Endothelial cell (in vitro differentiated cells): ENCODE measurements at places on chromosomes 5 and 9.
A peak's percentile ranks its signal among the peaks of the same experiment; 100 is the strongest.

- DNase-seq: no peak
Measured at GRCh38 chr9:134007150-134007549, 15.0 kb upstream of the VAV2 start.

DNA sequence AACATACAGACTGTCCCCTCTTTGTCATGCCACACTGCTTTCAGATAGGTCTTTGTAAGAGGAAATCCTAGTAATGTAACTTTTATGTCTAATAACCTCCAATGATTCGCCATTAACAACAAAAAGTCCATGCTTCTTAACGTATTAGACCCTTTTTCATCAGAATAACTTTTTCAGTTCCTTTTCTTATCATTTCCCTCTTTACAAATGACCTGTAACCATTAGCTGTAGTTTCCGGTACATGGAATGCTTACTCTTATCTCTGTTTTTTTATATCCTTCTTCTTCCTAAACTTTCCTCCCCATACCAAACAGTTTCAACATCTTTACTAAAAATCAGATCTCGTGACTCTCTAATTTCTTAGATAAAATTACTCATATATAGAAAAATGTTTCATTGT, 268.9 kb upstream of the TYRP1 start:
- no peak for DNase-seq

DNA sequence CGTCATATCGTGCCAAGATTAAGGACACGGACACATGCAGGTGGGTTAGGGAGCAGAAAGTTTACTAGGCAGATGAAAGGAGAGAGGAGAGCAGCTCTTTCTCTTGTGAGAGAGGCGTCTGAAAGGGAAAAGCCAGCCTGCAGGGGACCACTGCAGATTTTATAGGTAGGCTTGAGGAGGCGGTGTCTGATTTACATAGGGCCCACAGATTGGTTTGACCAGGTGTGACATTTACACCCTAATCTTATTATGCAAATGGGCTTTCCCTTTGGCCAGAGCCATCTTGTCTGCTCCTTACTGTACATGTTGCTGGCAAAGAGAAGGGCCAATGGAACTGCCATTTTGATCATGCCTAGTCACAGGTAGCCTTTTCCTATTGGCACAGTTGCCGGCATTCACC, 137.2 kb upstream of the TAF11L2 start:
- no peak for DNase-seq

- no peak for DNase-seq
Measured at GRCh38 chr5:6936031-6936430, 222.8 kb downstream of the TENT4A start.

DNA sequence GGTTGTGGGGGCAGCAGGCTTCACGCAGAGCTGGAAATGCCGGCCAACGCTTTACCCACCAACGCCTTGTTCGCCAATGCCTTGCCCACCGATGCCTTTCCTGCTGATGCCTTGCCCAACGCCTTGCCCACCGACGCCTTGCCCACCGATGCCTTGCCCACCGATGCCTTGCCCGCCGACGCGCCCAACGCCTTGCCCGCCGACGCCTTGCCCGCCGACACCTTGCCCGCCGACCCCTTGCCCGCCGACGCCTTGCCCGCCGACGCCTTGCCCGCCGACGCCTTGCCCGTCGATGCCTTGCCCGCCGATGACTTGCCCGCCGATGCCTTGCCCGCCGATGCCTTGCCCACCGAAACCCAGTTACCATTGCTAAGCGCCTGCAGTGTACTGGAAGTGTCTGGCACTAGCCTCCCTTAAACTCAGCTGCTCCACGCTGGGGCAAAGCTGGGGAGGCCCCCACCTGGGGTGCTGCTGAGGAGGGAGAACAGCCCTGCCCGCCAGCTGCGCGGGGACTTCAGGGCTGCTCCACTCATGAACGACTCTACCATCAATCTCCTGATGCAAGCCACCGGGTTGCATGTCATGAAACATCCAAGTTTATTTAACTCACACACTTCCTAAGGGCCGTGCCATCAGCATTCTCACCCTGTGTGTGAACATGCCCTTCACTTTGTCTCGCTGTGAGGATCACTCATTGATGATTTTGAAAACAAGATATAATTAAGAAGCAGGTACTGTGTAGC, 1.8 kb downstream of the SLC6A18 start:
- DNase-seq: no peak

- no peak for DNase-seq
Measured at GRCh38 chr5:155870636-155871035, 456.3 kb upstream of the SGCD start.

DNA sequence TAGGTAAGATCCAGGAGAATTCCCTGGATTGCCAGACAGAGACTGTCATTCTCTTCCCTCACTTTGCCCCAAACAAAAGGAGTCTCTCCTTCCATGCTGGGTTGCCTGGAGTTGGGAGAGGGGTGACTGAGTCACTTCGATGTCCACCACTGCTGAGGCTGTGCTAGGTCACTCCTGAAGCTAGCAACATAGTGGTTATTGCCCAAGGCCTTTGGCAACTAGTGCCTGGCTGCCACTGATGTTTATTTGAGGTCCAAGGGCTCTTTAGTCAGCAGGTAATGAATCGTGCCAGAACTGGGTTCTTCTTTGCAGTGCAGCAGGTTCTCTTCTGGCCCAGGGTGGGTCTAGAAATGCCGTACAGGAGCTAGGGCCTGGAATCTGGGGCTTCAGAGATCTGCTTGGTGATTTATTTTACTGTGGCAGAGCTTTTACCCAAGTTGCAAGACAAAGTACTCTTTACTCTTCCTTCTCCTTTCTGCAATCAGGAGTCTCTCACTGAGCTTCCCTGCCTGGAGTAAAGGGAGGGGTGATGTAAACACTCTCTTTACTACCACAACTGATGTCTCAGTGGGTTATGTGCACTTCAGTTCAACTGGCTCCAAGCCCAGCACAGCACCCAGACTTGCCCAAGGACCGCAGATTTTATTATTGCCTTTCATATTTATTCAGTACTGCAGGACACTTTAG, 155.7 kb upstream of the SH3GL2 start:
- no peak for DNase-seq

GRCh38 chr5:132445930-132446329, 44.6 kb downstream of the IRF1 start:
- DNase-seq: no peak

DNA sequence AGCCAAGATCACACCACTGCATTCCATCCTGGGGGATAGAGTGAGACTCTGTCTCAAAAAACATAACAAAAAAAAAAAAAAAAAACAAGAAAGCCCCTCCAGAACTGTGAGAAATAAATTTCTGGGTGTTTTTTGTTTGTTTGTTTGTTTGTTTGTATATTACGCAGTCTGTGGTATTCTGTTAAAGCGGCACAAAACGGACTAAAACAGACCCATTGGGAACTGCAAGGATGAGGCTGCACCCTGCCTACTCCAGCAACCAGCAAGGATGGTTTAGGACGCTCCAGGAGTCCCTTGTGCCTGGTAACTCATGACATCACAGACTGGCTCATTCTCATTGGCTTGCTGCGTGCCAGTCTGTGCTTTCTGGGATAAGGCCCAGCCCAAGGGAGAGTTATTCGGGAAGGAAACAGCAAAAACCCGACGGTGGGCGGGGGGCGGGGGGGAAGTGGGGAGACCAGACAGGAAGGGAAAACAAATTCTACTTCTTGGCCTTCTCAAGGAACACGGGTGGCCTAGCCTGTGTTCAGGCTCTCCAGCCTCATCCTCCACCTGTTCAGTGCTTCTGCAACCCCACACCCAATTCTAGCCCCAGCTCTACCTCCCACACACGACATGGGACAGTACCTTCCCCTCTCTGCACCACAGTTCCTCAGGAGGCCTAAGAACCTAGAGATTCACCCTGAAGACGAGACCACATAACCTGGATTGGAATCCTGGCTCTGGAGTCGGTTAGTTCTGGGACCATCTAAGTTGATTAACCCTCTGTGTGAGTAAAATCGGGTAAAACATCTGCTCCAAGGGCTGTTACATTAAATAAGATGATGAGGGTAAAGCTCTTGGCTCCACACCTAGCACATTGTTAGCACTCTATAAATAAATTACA, 2.8 kb downstream of the CD74 start:
- DNase-seq: peak; percentile 80

DNA sequence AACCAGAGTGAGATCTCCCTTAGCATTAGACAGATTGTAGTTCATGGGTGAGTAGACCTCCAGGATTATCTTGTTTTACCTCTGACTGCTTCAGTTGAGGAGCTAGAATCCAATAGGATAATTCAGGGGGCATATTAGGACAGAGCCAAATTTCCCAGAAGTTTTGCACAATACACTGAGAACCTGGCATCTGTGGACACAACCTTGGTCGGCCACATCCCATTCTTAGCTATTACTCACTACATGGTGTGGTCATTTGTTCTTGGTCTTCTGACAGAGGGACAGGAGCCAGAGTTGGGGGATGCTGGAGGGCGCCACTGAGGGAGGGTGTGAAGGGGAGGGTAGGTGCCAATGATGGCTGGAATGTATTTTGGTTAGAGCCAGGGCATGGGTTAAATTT, 66.6 kb downstream of the NPR3 start:
- no peak for DNase-seq

DNA sequence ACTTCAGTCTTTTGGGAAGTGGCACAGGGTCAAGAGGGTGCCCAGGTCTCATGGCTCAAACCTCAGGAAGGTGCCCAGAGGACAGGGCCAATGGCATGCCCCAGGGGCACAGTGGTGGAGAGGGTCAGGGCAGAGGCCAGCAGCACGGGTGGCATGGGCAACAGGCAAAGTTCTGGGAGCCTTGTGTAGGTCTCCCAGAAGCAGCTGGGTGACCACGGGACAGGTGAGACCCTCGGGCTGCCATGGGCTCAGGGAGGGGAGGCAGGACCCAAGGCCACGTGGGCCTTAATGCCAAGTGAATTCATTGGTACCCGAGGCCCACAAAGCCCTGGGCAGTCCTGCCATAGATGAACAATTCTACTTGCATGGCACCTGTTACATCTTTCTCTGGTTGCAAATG, 72.4 kb upstream of the ADAMTS2 start:
- DNase-seq: no peak

- DNase-seq: peak; percentile 91
Measured at GRCh38 chr9:130701059-130702022, 7.8 kb downstream of the EXOSC2 start.

- no peak for DNase-seq
Measured at GRCh38 chr5:29263915-29264351, 1929.6 kb upstream of the CDH6 start.

- DNase-seq: peak; percentile 49
Measured at GRCh38 chr9:121201045-121201737, 478 bp downstream of the RAB14 start.

DNA sequence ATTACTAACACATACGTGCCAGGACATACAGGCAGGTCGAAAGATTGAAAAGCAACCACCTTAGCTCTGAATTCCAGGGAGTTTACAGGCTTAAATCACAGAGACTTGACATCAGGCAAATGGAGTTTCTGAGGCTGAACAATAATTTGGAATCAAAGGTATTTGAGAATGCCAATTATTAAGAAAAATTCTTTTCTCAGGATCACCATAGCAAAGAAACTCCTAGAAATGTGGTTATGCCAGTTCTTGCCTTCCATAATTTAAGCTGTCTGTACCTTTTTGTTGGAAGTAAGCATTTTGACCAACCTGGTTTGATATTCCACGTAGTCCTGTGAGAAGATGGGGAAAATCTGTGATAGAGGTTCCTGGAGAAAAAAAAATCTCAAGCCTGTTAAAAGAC, 312.4 kb upstream of the SMARCA2 start:
- no peak for DNase-seq

GRCh38 chr5:43073597-43074546, 33.8 kb upstream of the ANXA2R start:
- peak; percentile 29 for DNase-seq

GRCh38 chr9:89254058-89254772, 56.8 kb upstream of the CKS2 start:
- no peak for DNase-seq

GRCh38 chr5:88813805-88814575, 69.0 kb downstream of the MEF2C start:
- no peak for DNase-seq

DNA sequence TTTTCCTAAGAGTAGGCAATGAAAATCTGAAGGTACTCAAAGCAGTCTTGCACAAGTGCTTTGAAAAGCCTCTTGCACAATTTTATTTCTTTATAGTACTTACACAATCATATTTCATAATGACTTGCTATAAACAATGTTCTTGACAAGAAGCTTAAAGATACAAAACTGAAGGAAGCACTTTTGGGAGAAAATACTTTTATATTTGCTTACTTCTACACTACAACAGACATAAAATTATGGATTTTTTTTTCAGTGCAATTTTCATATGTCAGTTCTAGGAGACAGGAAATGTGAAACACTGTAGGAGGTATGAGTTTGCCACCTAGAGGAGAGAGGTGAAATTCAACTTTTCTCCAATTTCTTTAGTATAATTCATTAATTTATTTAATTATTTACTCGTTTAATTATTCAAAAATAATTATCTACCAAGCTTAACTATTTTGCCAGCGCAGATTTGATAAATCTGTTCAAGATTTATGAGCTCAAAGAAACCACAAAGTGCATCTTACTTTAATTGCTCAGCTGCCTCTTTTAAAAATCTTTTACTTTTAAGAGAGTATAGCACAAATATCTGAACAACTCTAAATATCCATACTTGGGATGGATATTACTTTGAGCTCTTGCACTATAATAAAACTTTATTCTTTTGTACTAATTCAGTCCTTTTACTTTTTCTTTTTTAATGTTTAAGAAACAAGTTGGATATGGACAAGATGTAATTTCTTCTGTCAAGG, 29.0 kb upstream of the CDKN2B start:
- no peak for DNase-seq

- no peak for DNase-seq
Measured at GRCh38 chr5:143065996-143066522, 295.9 kb downstream of the ARHGAP26 start.

- DNase-seq: no peak
Measured at GRCh38 chr5:128881502-128882018, 83.7 kb upstream of the SLC27A6 start.

GRCh38 chr9:112325127-112325526, 8.3 kb downstream of the PTBP3 start:
- no peak for DNase-seq

- DNase-seq: no peak
Measured at GRCh38 chr5:124997186-124997893, 250.9 kb upstream of the ZNF608 start.

GRCh38 chr5:179368806-179369529, 23.7 kb upstream of the ADAMTS2 start:
- no peak for DNase-seq

GRCh38 chr5:114089259-114089658, 272.6 kb upstream of the KCNN2 start:
- DNase-seq: no peak

- DNase-seq: no peak
Measured at GRCh38 chr9:128684065-128684324, 5.0 kb upstream of the SET start.

GRCh38 chr9:85009251-85009650, 339.7 kb downstream of the NTRK2 start:
- no peak for DNase-seq
